ENCODE measurements at places on chromosomes 3 and 15. TPM values are rescaled to one million over a fixed set of nuclear protein-coding genes. Genes with fewer than 3 reads are reported as not detected.

DNA sequence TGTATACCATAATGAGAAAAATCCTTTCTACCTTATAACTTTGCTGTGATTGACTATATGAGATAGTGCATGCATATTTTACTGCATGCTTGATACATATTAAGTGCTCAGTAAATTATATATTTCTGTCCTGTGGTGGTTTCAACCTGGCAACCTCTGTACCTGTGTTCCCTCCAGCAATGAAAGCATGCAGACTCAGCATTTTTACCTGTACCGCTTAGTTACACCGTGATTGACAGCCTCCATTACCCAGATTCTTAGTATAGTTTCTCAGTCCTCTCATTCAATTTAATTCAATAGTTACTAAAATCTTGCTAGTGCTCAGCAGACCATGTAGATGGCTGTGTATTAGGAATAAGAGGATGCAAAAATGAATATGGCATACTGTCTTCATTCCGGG is 386.0 kb downstream of the EPHA6 start:
- no peak for DNase-seq

The EHHADH gene
- polyA plus RNA-seq, result 10.7 TPM

DNA sequence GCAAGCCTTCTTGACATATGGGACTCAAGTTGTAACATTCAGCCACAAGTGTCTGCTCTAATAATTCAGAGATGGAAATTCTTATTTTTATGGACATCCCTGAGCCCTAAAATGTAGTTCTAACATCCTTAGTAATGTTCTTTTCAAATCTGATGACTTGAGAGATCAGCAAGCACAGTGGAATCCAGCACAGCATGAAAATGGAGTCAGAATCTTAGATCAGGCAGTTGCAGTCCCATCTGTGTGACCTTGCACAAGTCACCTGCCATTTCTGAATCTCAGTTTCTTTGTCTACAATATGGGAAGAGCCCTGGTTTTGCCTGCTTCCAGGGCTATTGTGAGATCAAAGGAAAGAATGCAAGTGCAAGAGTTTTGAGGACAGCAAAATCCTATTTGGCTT is 183.9 kb upstream of the LPP start:
- DNase-seq, result no peak

DNA sequence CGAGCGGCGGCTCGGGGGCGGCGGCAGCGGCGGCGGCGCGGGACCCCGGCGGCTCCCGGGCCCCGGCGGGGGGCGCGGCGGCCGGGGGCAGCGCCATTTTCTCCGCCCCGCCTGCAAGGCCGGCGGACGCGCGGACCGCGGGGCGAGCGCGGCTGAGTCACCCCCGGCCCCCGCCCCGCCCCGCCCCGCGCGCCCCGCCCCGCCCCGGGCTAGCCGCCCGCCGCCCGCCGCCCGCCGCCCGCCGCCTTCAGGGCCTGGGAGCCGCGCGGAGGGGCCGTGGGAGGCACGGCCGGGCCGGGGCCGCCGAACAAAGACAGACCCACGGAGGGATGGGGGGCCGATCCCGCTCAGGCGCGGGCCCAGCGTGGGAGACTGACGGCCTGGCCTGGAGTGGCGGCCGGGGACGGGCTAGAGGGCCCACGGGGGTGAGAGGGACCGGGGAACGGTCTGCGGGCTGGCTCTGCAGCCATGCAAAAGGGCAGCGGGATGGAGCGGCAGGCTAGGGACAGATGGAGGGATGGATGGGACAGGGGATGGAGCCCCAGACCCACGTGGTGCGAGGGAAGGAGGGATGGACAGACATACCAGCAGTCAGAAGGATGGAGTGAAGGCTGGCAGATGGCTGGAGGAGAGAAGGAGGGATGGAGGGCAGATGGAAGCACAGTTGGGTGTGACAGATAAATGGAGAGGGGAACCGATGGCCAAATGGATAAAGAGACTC is at the start of gene EIF4E3:
Gene EIF4E3 (minus strand): TSS at position 132 of the 721 bp plus-strand sequence. CDS start 35 bp downstream, at position 97.
- no peak for DNase-seq

DNA sequence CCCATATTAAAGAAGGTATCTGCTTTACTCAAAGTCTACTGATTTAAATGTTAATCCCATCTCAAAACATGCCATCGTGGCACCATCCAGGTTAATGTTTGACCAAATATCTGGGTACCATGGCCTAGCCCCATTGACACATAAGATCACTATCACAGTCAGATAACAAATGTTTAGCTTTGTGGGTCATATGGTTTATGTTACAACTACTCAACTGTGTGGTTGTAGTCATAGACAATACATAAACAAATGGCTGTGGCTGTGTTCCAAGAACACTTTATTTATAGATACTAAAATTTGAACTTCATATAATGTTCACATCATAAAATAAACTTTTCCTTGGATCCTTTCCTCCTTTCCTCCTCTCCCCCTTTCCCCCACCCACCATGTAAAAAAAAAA is 9.8 kb upstream of the SNRPN start:
- DNase-seq, result peak; percentile 57

- no peak for DNase-seq
Observed at GRCh38 chr3:45515999-45516725, 78.4 kb upstream of the LIMD1 start.

DNA sequence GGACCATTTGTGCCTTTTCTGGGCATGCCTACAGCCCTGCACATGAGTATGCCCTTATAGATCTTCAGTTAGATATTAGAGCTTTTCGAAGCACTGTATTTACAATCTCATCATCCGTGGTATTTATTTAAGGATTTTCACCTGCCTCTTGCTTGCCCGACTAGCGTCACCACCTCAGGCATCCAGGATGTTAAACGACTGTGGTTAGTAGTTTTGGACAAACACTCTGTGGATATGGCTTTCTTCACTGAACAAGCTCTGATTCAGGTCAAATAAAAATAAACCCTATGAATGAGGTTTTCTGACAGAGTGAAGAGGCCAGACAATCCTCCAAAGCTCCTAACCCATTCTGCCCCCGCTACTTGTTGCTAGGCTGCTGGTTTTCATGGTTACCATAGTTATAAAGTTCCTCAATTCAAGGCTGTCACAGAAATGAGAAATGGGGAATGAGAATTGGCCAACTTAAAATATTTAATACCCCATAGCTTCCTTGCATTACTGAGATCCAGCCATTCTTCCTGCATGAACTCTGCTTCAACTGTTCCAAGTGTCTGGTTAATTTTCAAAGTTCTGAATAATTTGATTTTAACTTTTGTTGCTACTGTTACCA is 440.1 kb downstream of the GABRG3 start:
- no peak for DNase-seq

The MLF1 gene
- polyA plus RNA-seq, result 54.8 TPM

- no peak for DNase-seq
Observed at GRCh38 chr3:101150504-101150903, 157.3 kb upstream of the ABI3BP start.

GRCh38 chr15:52139599-52140462 is 27.3 kb upstream of the BCL2L10 start:
- DNase-seq, result peak; percentile 34

DNA sequence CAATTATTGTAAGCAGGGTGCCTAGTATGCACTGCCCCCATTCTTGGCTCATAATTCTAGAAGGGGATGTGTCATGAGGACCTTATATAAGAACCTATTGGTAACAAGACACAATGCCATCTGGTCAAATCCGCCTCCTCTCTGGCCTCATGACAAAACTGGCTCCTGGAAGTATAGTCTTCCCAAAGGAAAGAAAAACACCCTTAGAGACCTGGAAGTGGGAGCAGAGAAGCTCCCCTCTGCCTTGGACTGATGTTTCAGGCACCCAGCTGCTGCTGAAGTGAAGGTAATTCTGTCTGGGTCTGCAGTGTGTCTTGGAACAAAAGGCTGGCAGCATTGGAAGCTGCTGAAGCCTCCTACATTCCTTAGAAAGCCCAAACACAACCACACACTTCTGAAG is 107.2 kb upstream of the CLSTN2 start:
- DNase-seq, result no peak

- DNase-seq, result no peak
Observed at GRCh38 chr3:139715743-139716360, 38.1 kb upstream of the NMNAT3 start.

The FANCD2OS gene
- polyA plus RNA-seq, result not detected

The CERS3 gene
- 0.08 TPM for polyA plus RNA-seq

The HHATL gene
- 3.0 TPM for polyA plus RNA-seq

DNA sequence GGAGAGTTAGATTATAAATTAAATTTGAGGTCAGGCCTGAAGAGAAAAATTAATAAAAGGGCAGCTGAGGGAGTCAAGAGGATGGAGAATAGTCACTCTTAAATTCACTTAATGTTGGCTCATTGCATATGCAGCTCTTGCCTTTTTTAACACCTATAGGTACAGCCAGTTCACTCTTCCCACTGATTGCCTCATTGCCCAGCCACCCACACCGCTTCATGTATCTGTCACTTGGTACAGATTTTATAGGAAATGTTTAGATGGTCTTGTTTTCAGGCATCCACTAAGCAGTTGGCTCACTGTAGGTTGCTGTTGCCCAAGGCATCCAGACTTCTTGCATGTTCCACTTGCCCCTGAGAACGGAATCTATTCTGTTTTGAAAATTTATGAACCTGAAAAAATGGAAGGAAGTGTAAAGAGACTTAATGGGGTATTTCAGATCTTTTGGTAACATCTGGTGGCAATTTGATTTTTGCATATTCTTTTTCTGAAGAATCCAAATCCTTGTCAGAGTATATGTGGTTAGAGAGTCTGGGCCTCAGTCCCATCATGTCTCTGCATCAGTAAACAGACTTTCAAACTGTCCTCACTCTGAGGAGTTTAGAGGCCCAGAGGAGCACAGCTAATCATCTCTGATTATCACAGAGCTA is 151.9 kb downstream of the RBPMS2 start:
- no peak for DNase-seq

The LRRIQ4 gene
- polyA plus RNA-seq, result 0.16 TPM

GRCh38 chr3:17995769-17996168 is 253.3 kb upstream of the TBC1D5 start:
- no peak for DNase-seq

GRCh38 chr15:91110407-91110806 is 10.3 kb downstream of the SV2B start:
- no peak for DNase-seq

The SLCO2A1 gene
- 51.4 TPM for polyA plus RNA-seq

DNA sequence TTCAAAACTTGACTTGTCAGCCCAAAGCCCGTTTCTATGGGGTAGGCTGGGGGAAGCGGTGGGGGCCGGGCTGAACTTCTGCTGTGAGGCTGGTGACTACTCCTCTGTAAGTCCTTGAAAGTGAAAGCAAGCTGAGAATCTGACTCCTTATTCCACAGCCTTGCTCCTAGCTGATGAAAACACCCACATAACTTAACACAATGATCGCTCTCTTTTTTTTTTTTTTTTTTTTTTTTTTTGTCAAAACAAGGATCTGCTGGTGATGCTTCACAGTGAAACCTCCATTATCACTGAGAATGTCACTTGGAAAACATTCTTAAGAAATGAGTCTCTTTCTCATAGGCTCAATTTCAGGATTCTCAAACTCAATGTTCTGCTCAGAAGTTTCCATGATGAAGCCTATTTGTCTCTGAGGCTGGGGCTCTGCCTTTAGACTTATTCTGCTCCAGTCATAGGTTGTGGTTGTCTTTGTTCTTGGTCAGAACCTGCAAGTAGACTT is 31.4 kb upstream of the TKT start:
- DNase-seq, result no peak

- DNase-seq, result peak; percentile 79
Observed at GRCh38 chr3:122794779-122795673, at the start of gene SLC49A4. Gene SLC49A4 (plus strand): TSS chr3:122795069. CDS start chr3:122795193, 124 bp downstream.

DNA sequence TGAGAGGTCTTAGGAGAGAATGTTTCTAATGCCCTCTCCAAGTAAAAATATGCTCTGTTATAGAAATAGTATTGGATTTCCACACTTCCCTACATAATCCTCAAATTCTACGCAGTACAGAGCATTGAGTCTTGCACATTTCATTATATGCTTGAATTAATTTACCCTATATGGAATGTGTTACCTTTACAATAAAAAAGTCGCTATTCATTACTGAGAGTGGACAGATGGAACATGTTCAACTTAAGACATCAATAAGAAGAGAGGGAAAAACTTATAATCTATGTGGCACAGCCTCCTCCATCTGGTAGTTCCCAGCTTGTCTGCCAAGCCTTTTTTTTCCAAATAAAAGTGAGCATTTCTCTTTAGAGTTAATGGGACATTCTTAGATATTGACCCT is 417.9 kb downstream of the MECOM start:
- no peak for DNase-seq

The EFHB gene
- polyA plus RNA-seq, result 3.6 TPM

DNA sequence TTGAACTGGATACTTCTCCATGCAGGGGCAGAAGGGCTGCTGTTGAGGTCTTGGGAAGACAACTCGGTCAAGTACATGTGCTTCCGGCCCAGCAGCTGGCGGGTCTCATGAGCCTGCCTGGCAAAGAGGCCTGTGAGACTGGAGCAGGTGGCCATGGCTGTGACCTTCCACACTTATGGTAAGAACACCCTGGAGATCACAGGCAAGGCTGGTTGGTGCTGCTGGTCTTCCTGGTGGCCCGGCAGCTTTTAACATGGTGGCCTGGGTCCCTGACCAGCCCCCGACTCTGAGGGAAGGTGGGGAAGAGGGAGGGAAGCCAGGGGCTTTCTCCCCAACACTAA is 15.4 kb downstream of the CHRD start:
- DNase-seq, result no peak

The CNTN4 gene
- 12.3 TPM for polyA plus RNA-seq

DNA sequence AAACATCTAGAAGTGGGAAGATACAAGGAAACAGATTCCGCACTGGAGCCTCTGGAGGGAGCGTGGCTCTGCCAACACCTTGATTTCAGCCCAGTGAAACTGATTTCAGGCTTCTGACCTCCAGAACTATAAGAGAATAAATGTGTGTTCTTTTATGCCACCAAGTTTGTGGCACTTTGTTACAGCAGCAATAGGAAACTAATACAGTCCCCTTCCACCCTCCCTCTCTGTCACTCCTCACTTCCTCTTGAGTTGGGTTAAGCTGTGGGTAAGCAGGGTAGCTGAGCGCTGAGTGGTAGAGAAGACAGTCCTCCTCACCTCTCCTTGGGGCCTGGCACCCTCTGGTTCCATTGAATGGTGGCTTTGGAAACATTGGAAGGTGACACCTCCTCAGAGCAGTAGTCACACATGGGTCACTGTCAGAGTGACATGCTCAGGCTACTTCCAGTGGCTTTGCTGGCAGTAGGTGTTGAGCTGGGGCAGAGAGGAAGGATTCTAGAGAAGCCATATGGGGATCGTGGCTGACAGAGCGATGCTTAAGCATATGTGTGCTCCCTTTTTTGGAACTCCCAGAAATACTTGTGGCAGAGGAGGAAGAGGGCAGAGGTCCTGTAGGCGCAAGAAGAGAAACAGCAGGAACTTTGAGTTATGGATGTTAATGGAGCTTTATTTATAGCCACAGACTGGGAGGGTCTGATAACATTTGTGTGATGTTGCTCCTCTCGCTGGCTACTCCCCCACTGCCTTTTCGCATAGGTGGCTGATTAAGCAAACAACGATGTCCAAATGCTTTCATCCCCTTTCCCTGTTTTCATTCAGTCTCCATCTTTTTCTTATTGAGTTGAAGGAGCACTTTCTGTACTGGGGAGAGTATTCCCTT is 14.8 kb upstream of the HCN4 start:
- DNase-seq, result no peak

The TLR9 gene
- 0.29 TPM for polyA plus RNA-seq

The COLQ gene
- polyA plus RNA-seq, result 7.4 TPM
